B cell (primary cell): ENCODE measurements at places on chromosomes 16 and 17. TPM values are rescaled to one million over a fixed set of nuclear protein-coding genes. Genes with fewer than 3 reads are reported as not detected.

- no peaks in the 10 kb centered on the region for H3K27me3 ChIP-seq
- peak overlapping the region; percentile 11 for H3K27ac ChIP-seq
- H3K4me3 ChIP-seq = no peak overlapping the region
- H3K4me1 ChIP-seq = peaks cover 41% of the 10 kb centered on the region
- peaks cover 1% of the 10 kb centered on the region for H3K36me3 ChIP-seq
Observed at GRCh38 chr17:63838631-63839171, 3.8 kb downstream of the SMARCD2 start.

DNA sequence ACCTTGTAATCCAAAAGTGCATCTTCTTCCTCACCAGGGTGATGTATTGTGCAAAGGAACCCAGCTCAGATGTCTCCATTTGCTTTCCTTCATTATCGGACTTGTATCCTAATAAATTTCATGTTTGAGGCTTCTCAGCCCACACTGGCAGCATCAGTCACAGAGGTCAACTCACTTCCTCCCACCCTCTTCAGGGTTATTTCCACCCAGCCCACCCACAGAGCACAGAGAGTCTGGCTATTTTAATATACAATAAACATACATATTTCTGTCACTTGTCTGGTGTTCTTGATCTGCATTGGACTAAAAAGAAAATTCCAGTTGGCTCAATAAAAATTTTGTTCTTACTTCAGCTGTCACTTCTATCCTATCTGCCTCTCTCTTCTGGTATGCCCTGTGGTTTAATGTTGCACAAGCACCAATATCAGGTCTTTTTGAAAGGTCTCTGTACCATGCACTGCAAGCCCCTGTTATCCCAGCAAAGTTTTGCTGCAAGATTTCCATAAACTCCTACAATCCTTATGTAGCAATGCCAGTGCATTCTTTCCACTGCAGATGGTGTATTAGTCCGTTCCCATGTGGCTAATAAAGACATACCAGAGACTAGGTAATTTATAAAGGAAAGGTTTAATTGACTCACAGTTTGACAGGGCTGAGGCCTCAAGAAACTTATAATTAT, 201.8 kb downstream of the CDH11 start:
- no peaks in the 10 kb centered on the region for H3K27me3 ChIP-seq
- no peaks in the 10 kb centered on the region for H3K4me1 ChIP-seq
- DNase-seq = no peak
- no peak overlapping the region for H3K4me3 ChIP-seq
- H3K36me3 ChIP-seq = no peaks in the 10 kb centered on the region

The ABCC12 gene
- total RNA-seq = not detected in 2 replicates

The EPX gene
- not detected in 2 replicates for total RNA-seq

GRCh38 chr16:67053767-67054334, 24.9 kb downstream of the CBFB start:
- no peaks in the 10 kb centered on the region for H3K27me3 ChIP-seq
- H3K36me3 ChIP-seq = peaks cover 6% of the 10 kb centered on the region
- no peak overlapping the region for H3K4me3 ChIP-seq
- no peak for DNase-seq
- H3K4me1 ChIP-seq = peaks cover 9% of the 10 kb centered on the region

The MYOCD gene
- 0.15 and 0.32 TPM in 2 replicates for total RNA-seq

- peak; percentile 79 for DNase-seq
- H3K4me1 ChIP-seq = peaks cover 40% of the 10 kb centered on the region
- no peak overlapping the region for H3K27ac ChIP-seq
- H3K4me3 ChIP-seq = no peak overlapping the region
Observed at GRCh38 chr16:80670170-80670865, 129.5 kb downstream of the DYNLRB2 start.

DNA sequence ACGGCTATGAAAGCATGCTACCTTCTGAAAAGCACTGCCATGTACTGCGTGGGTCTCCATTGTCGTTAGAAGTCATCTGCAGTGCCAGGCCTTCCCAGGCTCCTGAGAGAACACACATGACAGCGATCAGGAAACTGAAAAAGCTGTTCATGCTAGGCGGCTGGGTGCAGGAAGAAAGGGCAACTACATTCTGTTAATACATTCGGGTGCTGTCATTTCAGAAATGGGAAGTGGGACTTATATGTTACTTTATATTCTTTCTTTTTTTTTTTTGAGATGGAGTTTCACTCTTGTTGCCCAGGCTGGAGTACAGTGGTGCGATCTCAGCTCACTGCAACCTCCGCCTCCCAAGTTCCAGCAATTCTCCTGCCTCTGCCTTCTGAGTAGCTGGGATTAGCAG, 19.9 kb downstream of the CFAP20 start:
- no peak for DNase-seq
- no peak overlapping the region for H3K27ac ChIP-seq
- H3K4me1 ChIP-seq = peaks cover 10% of the 10 kb centered on the region
- peaks cover 6% of the 10 kb centered on the region for H3K36me3 ChIP-seq
- H3K27me3 ChIP-seq = no peaks in the 10 kb centered on the region

DNA sequence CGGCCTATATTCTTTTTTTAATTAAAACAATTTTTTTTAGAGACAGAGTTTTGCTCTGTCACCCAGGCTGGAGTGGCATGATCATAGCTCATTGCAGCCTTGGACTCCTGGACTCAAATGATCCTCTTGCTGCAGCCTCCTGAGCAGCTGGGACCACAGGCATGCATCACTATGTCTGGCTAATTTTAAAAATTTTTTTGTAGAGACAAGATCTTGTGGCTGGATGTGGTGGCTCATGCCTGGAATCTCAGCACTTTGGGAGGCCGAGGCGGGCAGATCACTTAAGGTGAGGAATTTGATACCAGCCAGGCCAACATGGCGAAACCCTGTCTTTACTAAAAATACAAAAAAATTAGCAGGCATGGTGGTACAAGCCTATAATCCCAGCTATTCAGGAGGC, 54.8 kb upstream of the MSI2 start:
- H3K4me1 ChIP-seq = no peaks in the 10 kb centered on the region
- H3K4me3 ChIP-seq = no peak overlapping the region
- H3K27ac ChIP-seq = no peak overlapping the region
- H3K36me3 ChIP-seq = no peaks in the 10 kb centered on the region
- H3K27me3 ChIP-seq = no peaks in the 10 kb centered on the region

- no peak overlapping the region for H3K27ac ChIP-seq
- peaks cover 7% of the 10 kb centered on the region for H3K4me1 ChIP-seq
- no peak overlapping the region for H3K4me3 ChIP-seq
- no peaks in the 10 kb centered on the region for H3K27me3 ChIP-seq
Observed at GRCh38 chr16:86048882-86049585, 150.1 kb downstream of the IRF8 start.

The CCL17 gene
- total RNA-seq = not detected in 2 replicates

- no peaks in the 10 kb centered on the region for H3K36me3 ChIP-seq
- no peak overlapping the region for H3K4me3 ChIP-seq
- H3K27me3 ChIP-seq = peaks cover 44% of the 10 kb centered on the region
- DNase-seq = no peak
- no peak overlapping the region for H3K27ac ChIP-seq
Observed at GRCh38 chr17:60146206-60146605, 3.6 kb upstream of the CA4 start.

The MMP2 gene
- total RNA-seq = not detected in 2 replicates

DNA sequence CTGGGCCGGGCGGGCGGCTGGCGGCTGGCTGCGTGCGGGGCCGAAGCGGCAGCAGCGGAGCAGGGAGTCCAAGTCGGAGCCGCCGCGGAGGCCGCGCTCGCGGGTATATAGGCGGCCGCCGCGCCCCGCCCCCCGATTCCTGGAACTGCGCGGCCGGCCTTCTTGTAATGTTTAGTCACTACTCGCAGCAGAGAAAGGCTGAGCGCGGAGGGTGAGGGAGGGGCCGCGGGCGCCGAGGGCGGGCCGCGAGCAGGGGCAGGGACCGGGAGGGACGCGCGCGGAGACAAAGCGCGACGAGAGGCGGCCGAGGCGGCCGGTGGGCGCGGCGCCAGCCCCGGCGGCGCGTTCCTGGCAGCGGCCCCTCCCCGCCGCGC, at the start of gene SOCS3:
TSS of gene SOCS3 (minus strand) at position 81 of the 374 bp plus-strand sequence. CDS start 982 bp downstream, outside the sequence.
- peaks cover 55% of the 10 kb centered on the region for H3K4me1 ChIP-seq
- peak within 1 kb of the TSS; percentile 61 for H3K4me3 ChIP-seq
- peak within 1 kb of the TSS; percentile 8 for H3K27ac ChIP-seq
- no peaks in the 10 kb centered on the region for H3K27me3 ChIP-seq
- DNase-seq = peak; percentile 94
- H3K36me3 ChIP-seq = no peaks in the 10 kb centered on the region

The SDK2 gene
- total RNA-seq = 12.7 and 13.0 TPM in 2 replicates

The HIC1 gene
- 1.5 and 1.9 TPM in 2 replicates for total RNA-seq

GRCh38 chr16:49869731-49870130, 13.8 kb upstream of the ZNF423 start:
- H3K4me1 ChIP-seq = no peaks in the 10 kb centered on the region
- no peak overlapping the region for H3K4me3 ChIP-seq
- H3K27me3 ChIP-seq = no peaks in the 10 kb centered on the region
- H3K27ac ChIP-seq = no peak overlapping the region

The OR1F1 gene
- total RNA-seq = not detected in 2 replicates

GRCh38 chr17:46809110-46809571, 9.4 kb downstream of the WNT3 start:
- H3K4me1 ChIP-seq = no peaks in the 10 kb centered on the region
- no peak overlapping the region for H3K4me3 ChIP-seq
- no peaks in the 10 kb centered on the region for H3K36me3 ChIP-seq
- no peaks in the 10 kb centered on the region for H3K27me3 ChIP-seq
- no peak overlapping the region for H3K27ac ChIP-seq
- DNase-seq = no peak

DNA sequence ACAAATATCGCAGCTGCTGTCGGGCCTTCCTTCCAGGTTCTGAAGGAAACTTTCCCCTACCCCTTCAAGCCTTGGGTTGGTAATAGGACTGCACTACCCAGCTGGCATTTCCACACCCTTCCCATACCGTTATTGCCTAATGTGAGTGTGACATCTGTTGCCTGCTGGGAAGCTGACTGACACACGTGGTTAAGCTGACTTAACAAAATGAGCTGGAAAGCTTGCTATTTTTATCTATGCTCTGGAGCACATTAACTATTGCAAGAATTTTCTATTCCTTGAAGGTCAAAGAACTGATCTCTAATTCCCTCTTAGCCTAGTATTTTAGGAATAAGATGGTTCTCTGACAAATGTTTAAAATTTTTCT, 79.5 kb downstream of the PMP22 start:
- H3K4me1 ChIP-seq = no peaks in the 10 kb centered on the region
- no peak overlapping the region for H3K4me3 ChIP-seq
- no peaks in the 10 kb centered on the region for H3K27me3 ChIP-seq
- DNase-seq = no peak
- no peak overlapping the region for H3K27ac ChIP-seq

- H3K36me3 ChIP-seq = no peaks in the 10 kb centered on the region
- no peak overlapping the region for H3K4me3 ChIP-seq
Observed at GRCh38 chr17:9294661-9295210, 273.4 kb downstream of the NTN1 start.

DNA sequence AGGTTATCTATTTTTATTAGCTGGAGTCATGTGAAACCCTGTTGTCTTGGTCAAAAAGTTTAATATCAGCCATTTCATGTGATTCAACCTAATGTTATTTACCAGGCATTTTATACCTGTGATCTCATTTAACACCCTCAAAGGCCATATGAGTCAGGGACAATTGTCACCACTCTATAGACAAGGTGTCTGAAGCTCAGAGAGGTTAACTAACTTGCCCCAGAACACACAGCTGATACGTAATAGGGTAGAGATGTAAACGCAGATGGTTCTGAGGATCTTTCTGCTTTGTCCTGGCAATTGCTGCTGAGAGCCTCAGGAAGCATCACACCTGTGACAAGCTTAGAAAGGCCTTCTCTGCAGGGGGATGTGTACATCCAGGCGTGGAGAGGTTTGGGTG, 4.9 kb downstream of the CD300A start:
- no peak overlapping the region for H3K4me3 ChIP-seq
- no peaks in the 10 kb centered on the region for H3K27me3 ChIP-seq
- no peak for DNase-seq
- peaks cover 12% of the 10 kb centered on the region for H3K4me1 ChIP-seq
- no peak overlapping the region for H3K27ac ChIP-seq

The CCDC200 gene
- total RNA-seq = 0.74 TPM in 1 of 2 replicates, not detected in the other

GRCh38 chr17:4968486-4969046, 949 bp upstream of the SPAG7 start:
- peak overlapping the region; percentile 68 for H3K4me3 ChIP-seq
- H3K36me3 ChIP-seq = no peaks in the 10 kb centered on the region
- peak overlapping the region; percentile 68 for H3K27ac ChIP-seq
- no peak for DNase-seq
- no peaks in the 10 kb centered on the region for H3K27me3 ChIP-seq

The SNX20 gene
- total RNA-seq = 43.0 and 47.7 TPM in 2 replicates

- no peak overlapping the region for H3K27ac ChIP-seq
- H3K27me3 ChIP-seq = no peaks in the 10 kb centered on the region
- DNase-seq = no peak
- no peaks in the 10 kb centered on the region for H3K36me3 ChIP-seq
- H3K4me1 ChIP-seq = peaks cover 28% of the 10 kb centered on the region
Observed at GRCh38 chr16:12289175-12290063, 312.9 kb downstream of the SNX29 start.

The G6PC1 gene
- total RNA-seq = not detected in 2 replicates

The NOD2 gene
- 1.8 and 2.9 TPM in 2 replicates for total RNA-seq

DNA sequence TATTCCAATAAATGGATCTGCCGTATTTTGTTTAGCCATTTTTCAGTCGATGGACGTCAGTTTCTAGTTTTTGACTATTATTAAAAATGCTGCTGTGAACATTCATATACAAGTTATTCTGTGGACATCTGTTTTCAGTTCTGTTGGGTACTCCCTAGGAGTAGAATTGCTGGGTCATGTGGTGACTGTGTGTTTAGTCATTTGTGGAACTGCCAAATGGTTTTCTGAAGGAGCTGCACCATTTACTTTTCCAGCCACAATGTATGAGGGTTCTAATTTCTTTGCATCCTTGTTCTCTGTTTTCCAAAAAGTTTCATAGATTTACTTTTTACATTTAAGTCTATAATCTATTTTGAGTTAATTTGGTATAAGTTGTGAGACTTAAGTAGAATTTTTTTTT, 29.5 kb downstream of the CYLD start:
- H3K4me1 ChIP-seq = no peaks in the 10 kb centered on the region
- H3K27ac ChIP-seq = no peak overlapping the region
- no peak for DNase-seq

The CDH15 gene
- not detected in 2 replicates for total RNA-seq

- no peak for DNase-seq
- no peak overlapping the region for H3K27ac ChIP-seq
- H3K36me3 ChIP-seq = no peaks in the 10 kb centered on the region
Observed at GRCh38 chr17:14919094-14919493, 346.0 kb downstream of the PMP22 start.

- H3K27me3 ChIP-seq = no peaks in the 10 kb centered on the region
- H3K36me3 ChIP-seq = peaks cover 3% of the 10 kb centered on the region
- no peaks in the 10 kb centered on the region for H3K4me1 ChIP-seq
- H3K27ac ChIP-seq = no peak overlapping the region
- no peak for DNase-seq
Observed at GRCh38 chr17:64384253-64385186, 6.1 kb downstream of the PECAM1 start.

DNA sequence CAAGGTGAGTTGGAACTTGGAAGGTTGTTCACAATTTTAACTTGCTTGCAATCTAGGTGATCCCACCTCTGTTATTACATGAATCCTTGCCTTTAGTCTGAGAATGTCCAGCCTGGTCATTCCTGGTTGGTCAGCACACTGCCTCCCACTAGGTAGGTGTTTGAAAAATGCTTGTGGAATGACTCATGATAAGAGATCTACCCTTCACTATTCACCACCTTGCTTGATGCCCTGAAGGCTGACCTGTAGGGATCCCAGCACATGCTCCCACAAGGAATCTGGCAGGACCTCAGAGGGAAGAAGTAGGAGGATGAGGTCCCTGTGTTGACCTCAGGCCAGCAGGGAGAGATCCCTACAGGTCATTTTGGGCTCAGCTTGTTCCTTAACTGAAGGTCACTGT, 30.2 kb upstream of the ABCA3 start:
- H3K36me3 ChIP-seq = no peaks in the 10 kb centered on the region
- no peak overlapping the region for H3K27ac ChIP-seq
- H3K27me3 ChIP-seq = peaks cover 10% of the 10 kb centered on the region
